ENCODE measurements at places on chromosomes 5 and 9.

DNA sequence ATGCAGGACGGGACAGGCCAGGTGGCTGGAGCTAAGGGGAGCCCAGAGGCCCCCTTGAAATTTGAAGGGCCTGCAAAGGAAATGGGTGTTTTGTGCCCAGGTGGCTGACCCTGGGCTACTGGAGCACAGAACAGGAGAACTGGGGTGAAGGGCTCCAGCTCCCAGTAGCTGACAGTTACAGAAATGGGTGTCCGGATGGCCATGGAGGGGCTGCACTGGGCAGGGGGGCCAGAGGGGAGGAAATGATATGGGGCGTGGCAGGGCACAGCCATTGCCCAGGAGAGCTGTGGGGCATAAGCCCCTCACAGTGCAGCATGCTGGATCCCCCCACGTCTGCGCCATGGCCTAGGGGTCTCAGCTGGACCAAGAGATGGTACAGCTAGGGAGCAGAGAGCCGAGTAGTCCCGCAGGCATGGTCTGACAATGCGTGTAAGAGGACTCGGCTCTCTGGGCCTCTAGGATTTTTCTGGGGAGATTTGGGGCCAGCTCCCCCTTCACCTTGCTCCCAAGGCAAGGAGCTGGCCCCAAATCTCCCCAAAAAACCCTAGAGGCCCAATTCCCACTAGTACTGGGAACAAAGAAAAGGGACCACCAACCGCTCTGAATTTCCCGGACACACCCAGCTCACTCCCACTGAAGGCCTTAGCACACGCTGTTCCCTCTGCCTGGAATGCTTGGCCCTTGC lies 7.9 kb upstream of the CARD19 start:
- no peak for DNase-seq

GRCh38 chr9:17319864-17320263 lies 185.0 kb downstream of the CNTLN start:
- no peak for DNase-seq

DNA sequence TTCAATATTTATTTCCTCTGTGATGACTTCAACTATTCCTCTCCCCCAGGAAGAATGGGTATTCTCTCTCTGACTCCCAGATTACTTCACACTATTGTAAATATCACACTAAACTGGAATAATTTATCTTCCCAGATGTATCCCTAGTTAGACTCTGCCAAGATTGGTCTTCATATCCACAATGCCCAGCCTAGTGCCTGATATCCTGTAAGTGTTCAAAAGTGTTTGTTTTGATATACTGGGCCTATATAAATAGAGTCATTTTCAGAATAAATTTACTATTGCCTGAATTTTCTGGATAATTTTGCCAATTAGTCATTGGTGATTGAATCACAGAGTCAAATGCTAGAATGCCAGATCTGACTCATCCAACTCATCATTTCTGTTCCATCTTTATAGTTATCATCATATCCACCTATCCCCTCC lies 143.7 kb upstream of the TNC start:
- no peak for DNase-seq

GRCh38 chr9:33510262-33511183 lies 13.5 kb upstream of the ANKRD18B start:
- peak; percentile 48 for DNase-seq

- no peak for DNase-seq
Observed at GRCh38 chr5:111211341-111211740, 12.8 kb upstream of the CAMK4 start.

DNA sequence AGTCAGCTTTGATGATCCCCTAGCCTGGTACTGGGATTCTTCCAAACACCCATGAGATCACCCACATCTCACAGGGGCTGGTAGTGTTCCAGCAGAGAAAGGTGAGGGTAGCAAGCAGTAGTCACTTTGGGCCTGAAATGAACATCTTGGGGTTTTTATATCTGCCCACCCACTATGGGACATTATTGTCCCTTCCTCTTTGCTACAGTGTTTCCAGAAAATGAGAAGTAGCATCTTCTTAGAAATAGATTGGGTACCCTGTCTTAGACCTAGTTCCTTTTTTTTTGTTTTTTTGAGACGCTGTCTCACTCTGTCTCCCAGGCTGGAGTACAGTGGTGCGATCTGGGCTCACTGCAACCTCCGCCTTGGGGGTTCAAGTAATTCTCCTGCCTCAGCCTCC lies 249.2 kb upstream of the ANKRD55 start:
- DNase-seq, result no peak

DNA sequence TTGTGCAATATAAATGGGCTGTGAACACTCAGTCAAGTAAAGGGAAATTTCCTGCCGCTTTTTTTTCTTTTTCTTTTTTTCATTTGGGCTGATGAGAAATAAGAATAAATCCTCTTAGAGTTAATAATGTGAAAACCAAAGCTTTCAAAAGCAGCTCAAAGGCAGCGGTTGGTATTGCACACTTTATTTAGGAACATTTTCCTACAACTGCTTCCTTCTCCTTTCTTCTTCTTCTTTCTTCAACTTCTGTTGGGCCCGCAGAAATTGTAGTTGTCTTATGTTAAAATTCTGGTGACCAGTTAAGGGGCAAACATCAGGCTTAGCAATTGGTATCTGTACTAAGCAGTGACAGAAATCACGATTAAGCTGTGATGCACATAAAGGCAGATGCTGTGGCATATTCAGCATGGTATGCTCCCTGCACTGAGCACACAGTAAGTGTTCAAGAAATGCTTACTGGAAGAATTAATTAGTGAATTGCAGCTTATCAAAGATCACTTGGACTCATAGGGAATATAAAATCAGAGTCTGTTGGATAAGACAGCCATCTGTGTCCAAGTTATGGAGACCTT lies 85.4 kb downstream of the ANKRD55 start:
- DNase-seq, result no peak

GRCh38 chr5:128213340-128213739 lies 129.8 kb downstream of the SLC12A2 start:
- DNase-seq, result peak; percentile 62
